ENCODE measurements at places on chromosomes 4 and X.

GRCh38 chr4:127829014-127829413, 46.9 kb downstream of the HSPA4L start:
- DNase-seq: no peak

- DNase-seq: peak; percentile 57
These were observed 327.3 kb downstream of the MAPK10 start for GRCh38 chr4:86032476-86033022.

DNA sequence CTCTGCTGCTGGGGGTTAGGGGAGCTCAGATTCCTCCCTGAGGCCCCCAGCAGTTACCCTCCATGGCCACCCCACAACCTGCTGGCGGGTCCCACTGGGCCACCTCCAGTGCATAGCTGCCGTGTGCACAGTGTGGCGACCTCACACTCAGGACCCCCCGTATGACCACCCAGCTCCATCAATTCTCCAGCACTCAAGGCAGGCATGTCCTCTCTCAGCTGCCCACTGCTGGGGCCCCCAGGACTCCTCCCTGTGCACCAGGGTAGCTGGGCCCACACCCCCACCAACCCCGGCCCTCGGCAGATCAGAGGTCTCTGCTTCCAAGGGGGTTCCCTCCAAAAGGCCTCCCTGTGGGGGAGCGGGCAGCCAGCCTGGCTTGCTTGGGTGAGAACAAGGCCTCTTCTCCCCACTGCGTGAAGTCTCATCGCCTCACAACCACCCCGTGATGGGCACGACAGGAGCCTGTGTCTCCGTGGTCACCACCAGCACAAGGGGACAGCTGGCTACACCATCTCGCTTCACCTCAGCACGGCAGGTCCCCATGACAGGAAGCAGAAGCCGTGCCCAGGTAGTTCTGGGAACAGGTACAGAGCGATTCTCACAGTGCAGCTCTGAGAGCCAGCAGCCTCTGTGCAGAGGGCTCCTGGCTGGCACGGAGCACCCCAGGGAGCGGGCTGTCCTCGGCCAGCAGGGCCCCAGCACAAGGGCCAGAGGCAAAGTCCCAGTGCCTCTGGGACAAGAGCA, 4.6 kb upstream of the HAUS3 start:
- DNase-seq: no peak

- peak; percentile 49 for DNase-seq
These were observed 98.9 kb downstream of the FRMPD4 start for GRCh38 chrX:12237131-12237530.

- DNase-seq: peak; percentile 93
These were observed 756.9 kb downstream of the FAT4 start for GRCh38 chr4:126071346-126072333.

DNA sequence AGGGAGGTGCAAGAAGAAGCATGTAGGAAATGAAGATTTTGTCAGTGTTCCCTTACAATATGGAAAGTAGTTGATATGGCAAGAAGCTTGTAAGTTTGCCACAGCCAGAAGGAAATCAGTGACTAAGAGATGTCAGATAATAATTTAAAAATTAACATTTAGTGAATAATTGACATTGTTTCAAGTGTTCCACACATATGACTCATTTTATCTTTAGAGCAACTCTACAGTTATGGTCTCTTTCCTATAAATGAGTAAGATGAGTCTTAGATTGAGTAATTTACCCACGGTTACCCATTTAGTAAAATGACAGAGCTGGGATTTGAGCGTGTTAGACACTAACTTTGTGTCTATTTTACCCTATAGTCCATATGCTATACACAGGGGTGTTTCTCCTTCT, 300.3 kb upstream of the IRS4 start:
- DNase-seq: no peak

DNA sequence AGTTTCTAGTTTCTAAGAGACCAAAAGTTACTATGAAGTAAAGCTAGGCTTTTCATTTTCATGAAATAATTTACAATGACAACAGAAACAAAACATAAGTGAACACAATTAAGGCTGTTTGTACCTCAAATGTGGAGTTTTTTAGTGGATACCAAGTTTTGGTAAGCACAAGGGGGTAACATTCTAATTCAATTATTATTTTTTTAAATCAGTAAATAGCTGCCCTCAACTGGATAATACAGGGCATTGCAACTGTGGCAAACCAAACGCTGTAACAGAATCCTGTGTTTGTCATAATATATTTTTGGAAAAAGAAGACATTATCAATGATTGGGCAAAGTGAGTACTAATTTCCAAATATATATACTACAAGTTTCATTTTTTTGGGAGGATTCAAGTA, 150.3 kb downstream of the FBXW7 start:
- DNase-seq: peak; percentile 4

DNA sequence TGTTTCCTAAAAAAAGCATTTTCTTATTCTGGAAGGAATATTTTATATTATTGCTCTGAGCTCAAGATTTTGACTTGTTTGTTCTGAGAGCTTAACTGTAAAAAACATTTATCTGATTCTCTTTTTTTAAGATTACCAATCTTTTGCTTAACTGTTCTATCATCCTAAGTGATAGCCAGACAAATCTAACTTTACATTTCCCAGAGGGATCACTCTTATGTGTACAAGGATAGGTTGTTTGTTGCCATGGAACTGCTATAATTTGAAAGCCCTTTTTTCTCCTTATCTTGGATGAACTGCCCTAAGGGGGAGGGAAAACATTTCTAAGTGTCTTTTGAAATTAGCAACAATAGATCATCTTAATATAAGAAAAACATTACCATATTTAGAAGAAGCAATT, 494.7 kb downstream of the TRAM1L1 start:
- DNase-seq: no peak

GRCh38 chr4:119321921-119322687, at the start of gene FABP2:
TSS of gene FABP2 (minus strand) at chr4:119322138. CDS start at chr4:119322102, 36 bp downstream.
- DNase-seq: no peak

DNA sequence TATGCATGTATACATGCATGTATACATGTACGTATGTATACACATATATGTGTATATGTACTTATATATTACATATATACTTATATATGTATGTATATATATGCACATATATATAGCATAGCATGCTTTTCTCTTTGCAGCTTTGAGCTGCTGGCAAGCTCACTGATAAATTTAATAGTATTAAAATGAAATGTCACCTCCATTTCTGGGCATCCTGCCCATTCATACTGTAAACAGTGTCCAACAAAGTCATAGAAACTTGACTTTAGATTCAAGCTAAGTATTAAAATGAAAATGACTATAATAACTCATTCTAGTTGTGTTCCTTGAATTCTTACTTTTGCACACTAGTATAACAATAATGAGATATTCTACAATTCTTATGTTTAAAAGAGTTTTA, 163.7 kb downstream of the CFAP47 start:
- no peak for DNase-seq

- no peak for DNase-seq
These were observed 1548.5 kb upstream of the IGFBP7 start for GRCh38 chr4:58658701-58659100.

GRCh38 chr4:172356016-172356415, 542.8 kb downstream of the GALNTL6 start:
- DNase-seq: no peak

- DNase-seq: no peak
These were observed 365.0 kb downstream of the PPP3CA start for GRCh38 chr4:100982345-100982744.

DNA sequence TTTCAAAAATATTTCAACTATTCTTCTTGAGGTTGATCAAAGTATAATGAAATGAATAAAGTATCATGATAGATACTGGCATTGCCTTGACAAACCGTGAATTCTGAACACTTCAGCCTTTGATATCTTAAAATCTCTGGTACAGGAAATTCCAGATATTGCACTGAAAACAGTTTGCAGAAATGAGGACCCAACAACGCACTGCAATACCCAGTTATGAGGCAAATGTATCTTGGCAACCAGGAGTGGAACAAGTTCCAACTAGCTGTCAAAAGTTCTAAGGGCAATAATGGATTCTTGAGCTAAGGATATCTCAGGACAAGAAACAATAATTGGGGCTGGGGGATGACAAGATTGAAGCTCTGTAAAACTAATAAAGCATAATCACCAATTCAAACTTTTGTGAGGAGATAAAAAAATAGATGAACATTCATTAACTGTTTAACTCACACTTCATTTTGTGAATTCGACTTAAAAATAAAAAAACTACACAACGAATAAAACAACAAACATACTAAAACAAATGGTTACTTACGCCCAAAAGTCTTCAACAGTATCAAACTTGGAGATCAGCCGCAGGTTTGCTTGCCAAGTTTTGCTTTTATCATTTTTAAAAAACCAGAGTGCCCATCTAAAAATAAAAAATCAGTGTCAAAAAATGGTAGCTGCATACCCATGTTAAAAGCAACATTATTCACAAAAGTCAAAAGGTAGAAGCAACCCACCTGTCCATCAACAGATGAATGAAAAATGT, 38.1 kb downstream of the EIF4E start:
- no peak for DNase-seq

- no peak for DNase-seq
These were observed 37.1 kb downstream of the RGS12 start for GRCh38 chr4:3329887-3330286.

DNA sequence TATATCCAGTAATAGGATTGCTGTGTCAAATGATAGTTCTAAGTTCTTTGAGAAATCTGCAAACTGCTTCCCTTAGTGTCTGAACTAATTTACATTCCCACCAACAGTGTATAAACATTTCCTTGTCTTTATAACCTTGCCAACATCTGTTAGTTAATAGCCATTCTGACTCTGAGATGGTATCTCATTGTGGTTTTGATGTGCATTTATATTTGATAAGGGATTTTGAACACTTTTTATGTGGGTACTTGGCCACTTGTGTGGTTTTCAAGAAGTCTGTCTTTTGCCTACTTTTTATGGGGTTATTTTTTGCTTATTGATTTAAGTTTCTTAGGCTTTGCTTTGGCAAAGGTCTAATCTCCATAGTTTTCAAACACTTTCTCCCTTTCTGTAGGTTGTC, 189.9 kb upstream of the CXCL13 start:
- DNase-seq: no peak

GRCh38 chrX:103488332-103488731, 31.0 kb downstream of the RAB40A start:
- DNase-seq: no peak

DNA sequence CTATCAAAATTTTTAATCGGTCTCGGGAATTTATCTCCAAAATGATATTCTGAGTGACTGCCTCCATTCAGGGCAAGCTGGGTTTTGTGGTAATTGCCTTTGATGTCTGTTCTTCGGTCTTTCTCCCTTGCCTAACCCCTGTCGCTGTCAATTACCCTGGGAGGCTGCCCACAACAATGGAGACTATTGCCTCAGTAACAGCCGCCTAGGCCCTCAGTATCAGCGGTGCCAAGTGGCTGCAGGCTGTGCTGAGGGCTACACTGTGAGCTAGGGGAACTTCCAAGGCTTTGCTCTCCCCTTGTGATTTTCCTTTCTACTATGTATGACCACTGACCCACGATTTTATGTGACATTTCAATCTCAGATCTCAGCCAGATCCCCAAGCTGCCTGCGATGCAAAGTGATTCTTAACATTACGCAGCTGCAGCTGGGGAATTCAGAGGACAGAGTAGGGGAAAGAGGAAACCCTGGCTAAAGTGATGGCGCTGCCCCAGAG, 36.3 kb upstream of the REST start:
- peak; percentile 3 for DNase-seq

DNA sequence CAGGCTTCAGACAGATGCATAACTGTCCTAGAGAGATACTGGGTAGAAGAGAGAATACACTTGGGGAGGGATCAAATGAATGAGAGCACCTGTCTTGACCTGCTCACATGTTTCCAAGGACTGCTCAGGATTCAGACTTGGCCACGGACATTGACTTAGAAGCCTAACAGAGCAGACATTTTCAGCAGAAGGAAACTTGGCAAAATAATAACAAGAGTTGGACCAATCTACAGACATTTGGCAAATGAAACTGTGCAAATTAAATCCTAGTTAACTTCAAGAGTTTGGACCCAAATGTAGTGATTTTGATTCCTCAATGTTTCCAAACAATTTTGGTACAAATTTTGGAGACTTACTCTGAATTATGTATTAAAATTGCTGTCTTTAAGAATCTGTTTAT, 223.9 kb downstream of the CAMK2D start:
- peak; percentile 67 for DNase-seq

DNA sequence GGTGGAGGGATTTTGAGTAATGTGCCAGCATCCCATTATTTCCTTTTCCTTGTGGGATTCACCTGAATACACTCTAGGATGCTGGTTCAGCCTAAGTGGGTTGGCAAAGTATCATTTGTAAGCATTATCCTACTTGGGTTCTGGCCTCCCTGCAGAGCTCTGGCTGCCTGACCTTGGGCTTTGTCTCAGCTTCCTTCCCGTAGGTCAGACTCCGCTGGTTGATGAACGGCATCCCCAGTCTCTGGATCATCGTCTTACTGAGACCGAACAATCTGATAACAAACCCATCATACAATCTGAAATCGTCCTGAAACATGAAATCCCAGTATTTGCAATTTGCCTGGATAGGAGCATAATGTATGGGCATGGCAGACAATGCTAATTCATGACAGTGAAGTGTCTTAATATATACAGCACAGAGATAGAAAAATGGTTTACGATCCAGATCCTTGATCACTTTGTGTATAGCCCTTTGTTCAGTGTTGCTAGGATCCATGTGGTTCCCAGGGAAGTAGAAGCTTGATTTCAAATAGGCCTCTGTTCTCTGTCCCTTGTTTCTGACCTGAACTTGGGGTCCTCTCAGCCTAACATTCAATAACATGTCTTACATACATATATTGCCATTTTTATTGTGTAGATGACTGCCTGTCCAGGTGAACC, 5.5 kb downstream of the MID2 start:
- DNase-seq: no peak

DNA sequence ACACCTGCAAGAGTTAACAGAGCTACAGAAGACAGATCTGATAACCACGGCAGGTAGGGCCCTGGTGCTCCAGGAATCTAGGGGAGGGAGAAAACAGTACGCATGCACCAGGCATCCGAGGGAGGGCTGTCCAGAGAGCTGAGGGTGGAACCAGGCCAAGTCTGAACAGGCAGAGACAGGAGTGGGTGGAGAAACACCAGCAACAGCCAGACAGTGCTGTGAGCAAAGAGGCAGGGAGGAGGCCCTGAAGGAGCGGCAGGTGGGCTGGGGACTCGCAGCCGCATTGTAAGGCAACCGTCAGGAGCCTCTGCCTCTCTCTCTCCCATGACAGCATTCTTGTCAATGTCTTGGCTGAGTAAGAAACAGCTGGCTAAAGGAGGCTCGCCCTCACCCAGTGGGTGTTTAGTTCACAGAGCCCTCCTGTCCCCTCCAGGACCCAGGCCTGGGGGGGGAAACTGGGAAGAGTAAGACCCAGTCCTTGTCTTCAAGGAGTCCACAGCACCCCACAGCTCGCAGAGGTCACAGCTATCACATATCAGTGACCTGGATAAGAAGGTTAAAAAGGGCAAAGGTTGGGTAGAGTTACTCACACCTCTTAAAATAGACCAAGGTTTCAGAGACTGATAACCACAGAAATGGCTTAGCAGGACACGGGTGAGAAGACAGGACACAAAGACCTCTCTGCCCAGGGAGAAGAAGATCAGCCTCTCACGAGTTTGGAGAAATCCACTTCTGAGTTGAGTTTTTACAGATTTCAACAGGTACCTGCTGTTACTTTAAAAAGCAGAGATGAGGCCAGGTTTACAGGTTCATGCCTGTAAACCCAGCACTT, 10.5 kb downstream of the ACSL1 start:
- DNase-seq: peak; percentile 30

Data from NCI-H446 (cell line).